IMR-90 (cell line): ENCODE measurements at places on chromosomes 2 and 18. TPM values are rescaled to one million over a fixed set of nuclear protein-coding genes. Genes with fewer than 3 reads are reported as not detected.

ABCA12 gene
- under 0.01 TPM in 2 replicates for total RNA-seq

RTP5 gene
- not detected in 2 replicates for total RNA-seq

EIF5B gene
- total RNA-seq = 19.7 and 26.9 TPM in 2 replicates

IL37 gene
- not detected in 2 replicates for total RNA-seq

LYG2 gene
- not detected in 2 replicates for total RNA-seq

RAB6C gene
- total RNA-seq = under 0.01 TPM in 1 of 2 replicates, not detected in the other

TGOLN2 gene
- 57.7 and 61.7 TPM in 2 replicates for total RNA-seq

RAX gene
- not detected in 2 replicates for total RNA-seq
